ENCODE measurements at places on chromosomes 11 and 22.

DNA sequence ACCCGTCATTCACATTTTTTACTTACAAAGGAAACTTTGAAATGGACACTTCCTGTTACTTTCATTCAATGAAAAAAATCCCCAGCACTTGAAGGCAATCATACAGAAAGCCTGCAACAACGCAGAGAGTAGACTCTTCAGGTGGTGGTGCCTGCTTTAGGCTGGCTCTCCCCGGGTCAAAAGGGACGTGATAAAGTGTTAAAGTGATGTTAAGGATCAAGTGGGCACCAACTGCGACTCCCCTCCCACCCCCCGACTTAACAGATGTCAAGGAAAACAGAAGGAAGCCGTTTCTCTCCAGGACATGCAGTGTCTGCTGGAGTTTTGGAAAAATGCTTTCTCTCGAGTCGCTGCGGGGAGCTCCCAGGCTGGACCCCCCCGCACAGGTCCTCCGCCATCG, 414 bp upstream of the PNPLA3 start:
- DNase-seq, result no peak

- DNase-seq, result peak; percentile 34
Observed at GRCh38 chr22:39960791-39961746, 872 bp downstream of the TMA7B start.

DNA sequence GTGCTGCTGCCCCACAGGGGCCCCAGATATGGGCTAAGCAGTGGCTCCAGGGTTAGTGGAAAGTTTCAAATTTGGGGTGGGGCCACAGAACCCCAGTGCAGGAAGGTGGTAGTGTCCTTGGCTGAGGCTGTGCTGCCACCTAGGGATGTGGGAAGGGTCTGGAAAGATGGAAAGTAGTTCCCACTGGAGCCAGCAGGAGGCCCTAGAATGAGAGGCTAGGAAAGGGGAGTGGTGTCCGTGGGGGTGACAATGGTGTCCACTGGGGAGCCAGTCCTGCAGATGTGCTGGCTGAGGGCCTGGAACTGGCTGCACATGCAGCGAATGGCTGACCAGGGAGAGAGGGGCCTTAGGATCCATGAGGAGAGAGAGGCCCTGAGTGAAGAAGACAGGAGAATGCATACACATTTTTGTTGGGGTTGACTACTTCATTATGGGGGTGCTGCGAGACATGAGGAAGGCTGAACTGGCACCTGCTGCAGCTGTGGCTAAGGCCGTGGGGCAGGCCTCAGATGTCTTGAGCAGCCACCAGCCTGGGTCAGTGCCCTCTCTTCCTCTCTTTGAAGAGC, 21.1 kb downstream of the RFPL3 start:
- DNase-seq, result no peak

DNA sequence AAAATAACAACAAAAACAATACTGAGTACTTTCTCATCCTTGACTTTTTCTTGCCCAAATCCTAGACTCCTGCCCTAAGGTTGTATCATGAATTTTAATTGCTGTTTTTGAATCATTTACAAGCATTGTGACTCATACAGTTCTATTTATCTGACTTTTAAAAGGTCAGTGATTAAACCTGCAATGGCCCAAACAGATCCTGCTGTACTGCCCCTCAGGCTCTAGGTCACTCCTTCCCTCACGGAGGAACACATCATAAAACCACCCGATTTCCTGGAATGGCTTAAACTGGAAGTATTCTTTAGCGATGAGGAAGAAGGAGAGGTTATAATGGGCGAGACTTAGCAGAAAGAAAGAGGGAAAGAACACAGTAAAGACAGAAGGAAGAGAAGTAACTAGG, 12.3 kb downstream of the ARFGAP3 start:
- no peak for DNase-seq

DNA sequence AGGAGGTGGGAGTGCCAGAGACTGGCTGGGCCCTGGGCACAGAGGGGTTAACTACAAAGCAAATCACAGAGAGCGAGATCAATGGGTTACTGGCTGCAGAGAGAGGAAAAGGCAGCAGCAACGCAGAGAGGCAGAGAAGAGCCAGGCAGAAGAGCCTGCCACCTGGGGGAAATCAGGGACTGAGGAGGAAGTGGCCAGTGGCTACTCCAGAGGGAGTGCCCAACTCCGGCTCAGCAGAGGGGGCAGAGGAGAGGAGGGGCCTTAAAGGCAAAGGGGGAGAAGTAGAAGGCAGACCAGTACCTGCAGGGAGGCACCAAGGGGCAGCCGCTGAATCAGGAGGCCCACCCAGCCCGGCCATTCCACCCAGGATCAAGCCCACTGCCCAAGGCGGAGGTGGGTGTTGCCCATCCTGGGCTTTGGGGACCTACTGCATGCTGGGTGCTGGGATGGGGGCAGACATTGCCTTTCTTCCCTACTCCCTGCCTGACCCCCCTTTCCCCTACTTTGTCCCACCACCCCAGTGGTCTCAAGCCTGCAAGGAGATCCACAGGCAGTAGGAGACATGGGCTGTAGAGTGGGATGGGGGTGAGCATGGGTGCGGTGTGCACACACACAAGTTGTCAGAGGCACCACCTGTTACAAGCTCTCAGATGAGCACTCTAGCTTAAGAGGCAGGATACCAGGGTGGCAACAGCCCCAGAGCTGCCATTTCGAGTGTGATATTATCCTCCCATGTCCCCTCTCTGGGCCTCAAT, 926 bp upstream of the GALR3 start:
- no peak for DNase-seq

DNA sequence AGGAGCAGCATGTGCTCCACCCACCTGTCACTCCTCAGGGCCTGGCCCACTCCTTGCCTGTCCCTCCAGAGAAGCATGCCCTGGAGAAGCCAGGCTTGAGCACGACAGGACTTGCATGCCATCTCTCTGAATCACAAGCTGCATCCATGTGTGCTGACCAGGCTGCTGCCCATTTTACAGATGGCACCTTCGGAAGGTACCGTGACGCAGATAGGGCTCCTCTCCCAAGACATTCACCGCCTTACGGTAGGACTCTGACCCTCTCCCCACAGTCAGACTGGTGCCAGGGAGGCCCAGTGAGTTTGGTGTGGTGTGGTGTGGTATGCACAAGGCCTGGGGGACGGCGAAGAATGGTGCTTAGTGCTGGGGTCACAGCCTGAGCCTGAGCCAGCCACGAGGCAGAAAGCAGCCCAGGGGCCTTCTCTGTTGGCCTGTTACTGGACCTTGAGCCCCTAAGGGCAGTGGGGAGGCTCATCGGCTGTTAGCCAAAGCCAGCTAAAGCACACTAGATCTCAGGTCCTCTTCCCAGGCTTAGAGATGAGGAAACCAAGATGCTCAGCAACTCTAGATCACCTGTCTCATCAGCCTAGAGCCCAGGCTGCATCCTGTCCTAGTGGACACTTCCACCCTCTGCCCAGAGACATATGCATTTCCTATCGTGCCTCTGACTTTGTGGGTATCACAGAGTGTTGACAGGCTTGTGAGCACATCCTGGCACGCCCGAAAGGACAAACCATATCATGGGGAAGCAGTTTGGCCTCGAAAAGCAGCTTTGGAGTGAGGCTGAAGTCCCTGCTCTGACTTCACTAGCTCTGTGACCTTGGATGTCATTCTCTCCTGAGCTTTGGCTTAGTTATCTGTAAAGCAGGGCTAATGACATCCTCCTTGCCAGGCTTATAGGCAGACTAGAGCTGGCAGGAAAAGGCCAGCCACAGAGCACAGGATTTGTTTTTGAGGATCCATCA, 17.8 kb downstream of the CYB5R2 start:
- DNase-seq, result no peak

DNA sequence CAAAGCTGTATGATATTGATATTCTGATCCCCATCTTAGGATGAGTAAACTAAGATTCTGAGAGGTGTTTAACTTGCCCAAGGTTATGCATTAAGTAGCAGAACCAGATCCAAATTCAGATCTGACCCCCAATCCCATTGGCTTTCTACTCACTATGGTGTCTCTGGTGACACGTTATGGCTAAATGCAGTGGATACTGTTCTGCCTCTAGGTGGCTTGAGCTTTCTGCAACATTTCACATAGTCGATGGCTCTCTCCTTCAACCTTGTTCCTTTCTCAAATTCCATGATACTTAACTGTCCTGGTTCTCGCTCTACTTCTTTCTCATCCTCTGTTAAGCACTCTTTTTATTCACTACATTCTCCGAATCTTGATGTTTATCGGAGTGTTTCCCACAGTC, 9.4 kb downstream of the C11orf97 start:
- DNase-seq, result no peak

DNA sequence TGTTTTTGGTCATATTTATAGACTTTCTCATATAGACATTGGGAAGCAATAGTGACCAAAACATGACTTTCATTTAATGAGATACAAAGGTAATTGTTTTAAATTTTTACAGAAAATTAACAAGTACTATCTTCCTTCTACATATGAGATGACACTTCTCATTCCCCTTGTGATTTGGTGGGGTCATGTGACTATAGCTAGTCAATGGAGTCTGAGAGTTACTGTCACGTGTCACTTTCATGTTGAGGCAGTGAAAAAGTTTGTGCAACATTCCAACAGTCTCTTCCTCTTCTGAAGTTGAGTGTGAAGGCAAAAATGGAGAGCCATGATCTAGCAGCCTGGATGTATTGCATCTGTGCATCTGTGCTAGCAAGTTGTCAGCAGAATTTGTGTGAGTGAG, 618.3 kb upstream of the LRRC4C start:
- DNase-seq, result no peak

DNA sequence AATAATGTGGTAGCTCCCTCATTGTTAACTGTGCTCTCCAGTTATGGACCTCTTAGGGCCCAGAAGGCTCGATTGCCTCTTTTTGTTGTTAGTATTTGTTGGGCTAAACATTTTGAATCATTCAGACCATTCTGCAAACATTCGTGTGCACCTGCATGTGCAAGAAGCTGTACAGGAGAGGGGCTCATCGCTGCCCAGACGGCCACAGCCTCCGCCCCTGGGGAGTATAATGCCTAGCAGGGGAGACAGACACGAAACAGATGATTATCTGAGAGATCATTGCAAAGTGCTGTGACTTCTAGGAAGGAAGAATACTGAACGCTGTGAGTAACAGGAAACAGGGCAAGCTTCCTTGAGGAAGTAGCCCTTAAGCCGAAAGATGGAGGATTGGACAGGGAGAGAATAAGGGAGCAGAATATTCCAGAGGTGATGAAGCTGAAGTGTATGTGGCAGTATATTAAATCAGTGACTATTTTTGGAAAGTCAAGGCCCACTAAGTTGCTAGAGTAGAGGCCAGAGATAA, 123.3 kb upstream of the RASSF10 start:
- DNase-seq, result no peak

DNA sequence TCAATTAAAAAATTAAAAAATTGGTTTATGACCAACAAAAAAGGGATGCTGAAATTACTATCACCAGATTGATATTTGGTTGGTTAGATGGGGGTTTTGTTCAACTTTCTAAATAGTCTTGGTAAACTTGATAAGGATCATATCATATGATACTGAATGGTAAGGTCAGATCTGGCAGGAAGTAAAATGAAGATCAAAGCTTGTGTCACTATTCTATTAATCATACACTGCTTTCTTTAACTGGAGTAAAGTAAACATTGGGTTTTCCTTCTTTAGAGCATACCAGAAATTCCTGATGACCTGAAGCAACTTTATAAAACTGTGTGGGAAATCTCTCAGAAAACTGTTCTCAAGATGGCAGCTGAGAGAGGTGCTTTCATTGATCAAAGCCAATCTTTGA, 40.2 kb downstream of the RRM1 start:
- no peak for DNase-seq

- no peak for DNase-seq
Observed at GRCh38 chr22:24440270-24440717, 12.9 kb downstream of the ADORA2A start.

DNA sequence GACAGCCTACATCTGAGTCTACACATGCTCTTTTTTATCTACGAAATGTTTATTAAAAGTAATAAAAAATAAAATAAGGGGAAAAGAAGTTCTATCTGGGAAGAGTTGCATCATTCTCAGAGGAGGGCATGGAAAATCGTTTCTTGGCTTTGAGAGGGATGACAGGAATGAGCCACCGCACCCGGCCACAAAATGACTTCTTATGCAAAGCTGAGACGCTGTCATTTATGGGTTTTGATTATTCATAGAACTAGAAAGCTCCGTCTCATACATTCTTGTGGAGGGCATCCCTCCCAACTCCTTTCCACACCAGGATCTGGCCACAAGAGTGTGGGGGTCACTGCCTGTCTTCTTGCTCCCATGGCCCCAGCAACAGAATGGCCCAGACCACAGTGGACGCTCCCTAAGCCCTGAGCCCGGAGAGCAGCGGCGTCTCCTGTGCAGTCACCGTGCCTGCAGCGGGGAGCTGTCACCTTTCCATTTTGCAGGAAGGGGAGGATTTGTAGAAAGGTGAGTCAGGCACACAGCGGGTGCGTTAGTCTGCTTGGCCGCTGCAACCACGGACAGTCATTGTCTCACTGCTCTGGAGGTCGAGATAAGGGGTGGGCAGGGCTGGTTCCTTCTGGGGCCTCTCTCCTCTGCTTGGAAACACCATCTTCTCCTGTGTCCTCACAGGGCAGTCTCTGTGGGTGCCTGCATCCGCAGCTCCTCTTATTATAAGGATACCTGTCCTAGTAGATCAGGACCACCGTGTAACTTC, 1388.7 kb downstream of the BRD1 start:
- no peak for DNase-seq

GRCh38 chr11:3197044-3197695, 21.4 kb downstream of the MRGPRG start:
- DNase-seq, result no peak

DNA sequence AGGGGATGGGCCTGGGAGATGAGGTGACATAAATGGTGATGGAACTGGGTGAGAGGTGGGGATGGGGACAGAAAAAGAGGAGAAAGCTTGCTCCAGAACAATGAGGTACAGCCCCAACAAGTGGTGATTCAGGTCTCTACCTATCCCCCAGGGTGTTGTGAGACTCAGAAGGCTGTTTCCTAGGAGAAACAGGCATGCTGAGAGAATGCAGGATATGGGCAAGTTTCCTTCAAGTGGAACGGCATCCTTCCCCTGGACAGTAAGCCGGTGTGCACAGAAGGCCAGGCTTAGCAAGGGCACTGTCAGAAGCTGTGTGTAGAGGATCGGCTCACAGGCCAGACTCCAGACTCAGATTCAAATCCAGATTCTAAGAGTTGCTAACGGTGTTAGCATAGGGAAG, 34.1 kb upstream of the CRTAM start:
- no peak for DNase-seq

DNA sequence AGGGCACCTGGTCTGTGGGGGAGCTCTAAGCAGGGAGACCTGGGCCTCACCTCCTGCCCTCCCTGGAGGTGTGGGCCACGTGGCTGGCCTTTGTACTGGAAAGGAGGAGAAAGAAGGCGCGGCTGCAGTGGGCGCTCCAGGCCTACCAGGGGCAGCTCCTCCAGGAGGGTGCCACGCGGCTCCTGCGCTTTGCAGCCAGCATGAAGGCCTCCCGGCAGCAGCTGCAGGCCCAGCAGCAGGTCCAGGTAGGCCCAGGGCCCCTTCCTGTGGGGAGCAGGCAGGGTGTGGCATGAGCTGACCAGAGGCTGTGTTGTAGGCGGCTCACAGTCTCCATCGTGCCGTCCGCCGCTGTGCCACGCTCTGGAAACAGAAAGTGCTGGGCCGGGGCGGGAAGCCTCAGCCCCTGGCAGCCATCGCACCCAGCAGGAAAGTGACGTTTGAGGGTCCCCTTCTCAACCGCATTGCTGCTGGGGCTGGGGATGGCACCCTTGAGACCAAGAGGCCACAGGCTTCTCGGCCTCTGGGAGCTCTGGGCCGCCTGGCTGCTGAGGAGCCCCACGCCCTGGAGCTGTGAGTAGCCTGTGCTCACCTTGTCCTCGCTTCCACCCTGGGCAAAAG, 48.6 kb downstream of the PISD start:
- DNase-seq, result no peak

- DNase-seq, result no peak
Observed at GRCh38 chr11:71066311-71066710, 186.1 kb downstream of the SHANK2 start.

- DNase-seq, result no peak
Observed at GRCh38 chr11:102555091-102555490, 24.5 kb upstream of the MMP7 start.

All from activated CD4-positive, CD25-positive, alpha-beta regulatory T cell treated with anti-CD3 and anti-CD28 coated beads, Interleukin-2, amount 50 U/mL, for 16 hours (primary cell).